ENCODE measurements at places on chromosomes 6 and 20.

- no peak for DNase-seq
Measured at GRCh38 chr6:154370545-154370944, 13.9 kb upstream of the IPCEF1 start.

- no peak for DNase-seq
Measured at GRCh38 chr6:148217921-148218320, 124.7 kb upstream of the SASH1 start.

DNA sequence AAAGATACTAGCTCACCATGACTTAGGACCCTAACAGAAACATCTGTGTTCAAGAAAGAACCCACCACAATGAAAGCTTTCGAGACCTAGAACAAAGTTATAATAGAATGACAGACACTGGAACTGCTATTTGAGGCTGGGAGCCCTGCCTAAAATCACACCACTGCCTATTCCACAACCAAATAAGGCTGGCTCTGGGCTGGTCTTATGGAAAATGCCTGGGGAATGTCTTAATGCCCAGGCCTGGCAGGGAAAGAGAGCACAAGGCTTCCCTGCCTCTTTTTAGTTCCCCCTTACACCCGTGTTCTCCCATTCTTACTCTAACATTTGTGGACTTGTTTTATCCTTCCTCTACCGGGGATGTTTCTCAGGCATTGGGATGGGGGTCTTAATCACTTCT lies 5.6 kb upstream of the METTL24 start:
- DNase-seq, result no peak

GRCh38 chr6:159149641-159150040 lies 19.6 kb upstream of the FNDC1 start:
- DNase-seq, result no peak

DNA sequence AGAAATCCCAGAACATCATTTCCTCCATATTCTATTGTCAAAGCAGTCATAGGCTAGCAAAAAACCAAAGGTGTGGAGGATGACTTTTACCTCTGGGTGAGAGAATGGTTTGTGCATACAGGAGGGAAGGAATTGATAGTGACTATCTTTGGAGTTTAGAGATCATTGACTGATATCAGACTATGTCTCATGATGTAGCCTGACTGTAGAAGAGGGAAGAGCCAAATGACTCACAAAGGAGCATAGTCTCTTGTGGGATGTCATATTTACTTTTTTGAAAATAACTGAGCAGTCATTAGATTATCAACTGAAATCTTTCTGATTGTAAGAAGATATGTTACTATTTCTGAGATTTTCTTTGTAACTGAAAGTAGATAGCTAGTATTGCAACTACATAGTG lies 158.5 kb downstream of the FLRT3 start:
- DNase-seq, result no peak

- DNase-seq, result no peak
Measured at GRCh38 chr6:30918670-30919069, 4.6 kb downstream of the VARS2 start.

DNA sequence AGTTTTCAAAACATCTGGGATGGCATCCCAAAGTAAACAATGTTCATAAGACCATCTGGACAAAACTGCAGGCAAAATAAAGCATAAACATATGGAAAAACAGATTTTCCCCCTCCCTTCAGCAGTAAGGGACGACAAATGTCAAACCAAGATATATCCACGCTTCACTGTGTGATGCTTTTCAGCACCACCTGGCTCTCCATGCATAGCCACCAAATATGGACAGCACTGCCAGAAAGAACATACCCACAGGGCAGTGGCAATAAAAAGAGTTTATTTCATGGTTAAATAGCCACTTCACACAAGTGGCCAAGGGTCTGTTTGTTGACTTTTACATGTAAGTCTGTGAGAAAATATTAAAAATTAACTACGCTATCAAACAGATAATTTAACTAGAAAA lies 23.1 kb downstream of the USP45 start:
- DNase-seq, result no peak

DNA sequence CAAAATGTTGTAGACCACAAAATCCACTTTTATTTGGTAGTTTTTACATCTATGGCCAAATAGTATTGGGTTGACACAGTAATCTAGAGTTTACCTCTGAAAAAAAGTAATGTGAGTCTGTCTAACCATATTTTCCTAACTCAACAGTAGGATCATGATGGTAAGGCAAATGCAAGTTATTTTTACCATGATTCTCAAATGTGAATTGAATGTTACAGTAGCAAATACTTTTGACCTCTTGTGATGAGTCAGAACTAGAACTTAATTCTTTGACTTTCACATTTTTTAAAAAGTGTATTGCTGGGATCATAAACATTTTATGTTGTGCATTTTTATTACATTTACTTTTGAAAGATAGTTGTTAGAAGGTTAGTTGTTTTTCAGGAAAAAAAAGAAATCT lies 22.0 kb downstream of the RNF146 start:
- DNase-seq, result no peak

- no peak for DNase-seq
Measured at GRCh38 chr20:3431109-3431508, 23.6 kb upstream of the DNAAF9 start.

- DNase-seq, result no peak
Measured at GRCh38 chr6:20379231-20379630, 22.4 kb upstream of the E2F3 start.

- DNase-seq, result no peak
Measured at GRCh38 chr6:53295176-53295575, 53.6 kb downstream of the ELOVL5 start.

- no peak for DNase-seq
Measured at GRCh38 chr6:168796106-168796505, 355.1 kb downstream of the SMOC2 start.

Measured in GM12878 (cell line).